Caco-2 (cell line): ENCODE measurements at places on chromosomes 12 and 14. TPM values are rescaled to one million over a fixed set of nuclear protein-coding genes. Genes with fewer than 3 reads are reported as not detected.

GRCh38 chr14:50062438-50063085, 53.8 kb downstream of the VCPKMT start:
- DNase-seq, result peak; percentile 85

DNA sequence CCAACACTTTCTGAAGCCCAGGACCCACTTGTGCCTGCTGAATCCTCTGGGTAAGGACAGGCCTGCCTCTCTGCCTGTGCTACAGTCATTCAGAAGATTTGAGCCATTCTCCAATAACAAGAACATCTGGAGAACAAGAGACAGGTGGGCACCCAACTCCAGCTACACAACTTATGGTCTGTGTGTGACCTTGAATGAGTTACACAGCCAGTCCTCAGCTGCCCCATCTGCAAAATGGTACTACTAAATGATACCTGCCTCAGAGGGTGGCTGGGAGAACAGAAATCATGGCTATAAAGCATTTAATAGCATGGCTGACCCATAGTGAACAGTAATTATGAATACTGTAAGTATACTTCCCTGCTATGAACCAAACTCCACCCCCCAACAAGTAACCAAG, 4.2 kb downstream of the CKAP4 start:
- no peak for DNase-seq

Gene BMP4
- total RNA-seq, result 108 and 113 TPM in 2 replicates

- DNase-seq, result no peak
These were observed 9.0 kb downstream of the SERPINA6 start for GRCh38 chr14:94313991-94314655.

Gene POU6F1
- total RNA-seq, result 4.1 and 5.3 TPM in 2 replicates

DNA sequence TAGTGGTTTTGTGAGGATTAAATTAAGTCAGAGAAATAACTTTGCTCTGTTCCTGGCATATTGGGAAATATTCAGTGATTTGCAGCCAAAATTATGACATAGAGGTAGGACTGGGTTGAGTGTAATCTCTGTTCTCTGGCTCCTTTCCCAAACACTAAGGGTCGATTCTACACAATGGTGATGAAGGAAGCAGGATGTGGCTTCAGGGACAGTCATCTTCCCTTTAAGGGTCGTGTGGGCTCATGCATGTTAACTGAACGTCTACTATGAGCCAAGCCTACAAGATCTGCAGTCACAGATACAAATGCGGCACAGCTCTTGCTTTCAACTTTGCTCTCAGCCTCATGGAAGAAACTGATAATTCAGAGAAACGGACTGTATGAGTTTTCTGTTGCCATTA, 381.6 kb downstream of the VRK1 start:
- no peak for DNase-seq
